Chondrocyte (in vitro differentiated cells): ENCODE measurements at places on chromosomes 7 and 10. TPM values are rescaled to one million over a fixed set of nuclear protein-coding genes. Genes with fewer than 3 reads are reported as not detected.

PKD1L1 gene
- total RNA-seq = 0.15 to 0.25 TPM (median 0.23 TPM) in 3 replicates

SFR1 gene
- total RNA-seq = 3.7 to 5.5 TPM (median 4.6 TPM) in 3 replicates

GRCh38 chr10:92990615-92991014, 70.0 kb upstream of the CYP26C1 start:
- H3K36me3 ChIP-seq = peaks cover 2% of the 10 kb centered on the region
- DNase-seq = no peak
- H3K27ac ChIP-seq = no peak overlapping the region
- no peak overlapping the region for H3K4me3 ChIP-seq
- H3K4me1 ChIP-seq = peaks cover 20% of the 10 kb centered on the region

DNA sequence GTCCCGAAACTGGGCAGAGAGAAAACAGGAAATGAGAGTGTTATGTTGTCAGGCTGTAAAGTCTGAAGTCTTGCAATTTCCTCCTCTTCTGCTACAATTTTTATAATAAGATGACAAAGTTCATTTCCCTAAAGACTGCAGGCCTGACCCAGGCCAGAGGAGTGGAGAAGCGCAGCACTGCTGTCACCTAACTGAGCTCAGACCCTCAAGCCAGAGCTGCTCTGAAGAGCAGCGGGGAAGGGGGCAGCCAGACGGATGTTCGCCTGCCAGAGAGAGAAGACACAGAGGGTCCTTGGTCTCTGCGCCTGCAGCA, 12.6 kb upstream of the AOAH start:
- H3K4me1 ChIP-seq = peaks cover 9% of the 10 kb centered on the region
- no peaks in the 10 kb centered on the region for H3K36me3 ChIP-seq
- no peak overlapping the region for H3K27ac ChIP-seq
- H3K27me3 ChIP-seq = no peaks in the 10 kb centered on the region
